ENCODE measurements at places on chromosomes 2 and 18.

- DNase-seq = no peak
These were observed 1.7 kb upstream of the PRKD3 start for GRCh38 chr2:37326285-37326684.

- DNase-seq = no peak
These were observed 96.4 kb downstream of the KYNU start for GRCh38 chr2:142973822-142974207.

- DNase-seq = no peak
These were observed 45.3 kb downstream of the POLE4 start for GRCh38 chr2:75003773-75004172.

GRCh38 chr2:217367464-217367863 lies 507.6 kb upstream of the TNP1 start:
- no peak for DNase-seq

DNA sequence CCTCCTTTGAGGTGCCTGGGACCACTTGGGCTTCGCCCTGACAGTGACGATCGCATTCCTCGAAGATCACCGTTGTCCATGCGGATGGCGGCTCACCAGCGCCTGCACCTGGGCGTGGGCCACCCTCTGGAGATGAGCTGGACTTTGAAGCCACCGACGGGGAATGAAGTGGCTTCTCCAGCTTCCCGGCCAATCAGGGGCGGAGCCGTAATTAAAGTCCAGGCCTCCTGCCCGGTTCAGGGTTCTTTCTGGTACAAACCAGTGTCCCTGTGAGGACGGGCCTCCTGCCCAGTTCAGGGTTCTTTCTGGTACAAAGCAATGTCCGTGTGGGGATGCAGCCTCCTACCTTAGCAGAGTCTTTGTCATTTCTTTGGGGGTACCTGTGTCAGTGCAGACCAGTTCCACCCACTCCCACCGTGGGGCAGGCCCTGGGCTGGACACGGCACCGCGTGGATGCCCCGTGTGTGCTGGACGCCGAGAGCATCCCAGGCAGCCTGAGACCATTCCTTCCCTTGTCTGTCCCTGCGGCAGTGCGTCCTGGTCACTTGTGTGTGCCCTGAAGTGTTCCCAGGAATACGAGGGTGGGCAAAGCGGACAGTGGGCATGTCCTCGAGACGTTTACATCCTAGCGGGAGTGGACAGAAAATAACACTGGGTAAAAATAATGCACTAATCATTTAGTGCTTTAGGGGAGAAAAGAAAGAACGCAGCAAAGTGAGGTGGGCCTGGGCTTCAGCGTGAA lies 55.0 kb downstream of the KCNG2 start:
- DNase-seq = no peak

DNA sequence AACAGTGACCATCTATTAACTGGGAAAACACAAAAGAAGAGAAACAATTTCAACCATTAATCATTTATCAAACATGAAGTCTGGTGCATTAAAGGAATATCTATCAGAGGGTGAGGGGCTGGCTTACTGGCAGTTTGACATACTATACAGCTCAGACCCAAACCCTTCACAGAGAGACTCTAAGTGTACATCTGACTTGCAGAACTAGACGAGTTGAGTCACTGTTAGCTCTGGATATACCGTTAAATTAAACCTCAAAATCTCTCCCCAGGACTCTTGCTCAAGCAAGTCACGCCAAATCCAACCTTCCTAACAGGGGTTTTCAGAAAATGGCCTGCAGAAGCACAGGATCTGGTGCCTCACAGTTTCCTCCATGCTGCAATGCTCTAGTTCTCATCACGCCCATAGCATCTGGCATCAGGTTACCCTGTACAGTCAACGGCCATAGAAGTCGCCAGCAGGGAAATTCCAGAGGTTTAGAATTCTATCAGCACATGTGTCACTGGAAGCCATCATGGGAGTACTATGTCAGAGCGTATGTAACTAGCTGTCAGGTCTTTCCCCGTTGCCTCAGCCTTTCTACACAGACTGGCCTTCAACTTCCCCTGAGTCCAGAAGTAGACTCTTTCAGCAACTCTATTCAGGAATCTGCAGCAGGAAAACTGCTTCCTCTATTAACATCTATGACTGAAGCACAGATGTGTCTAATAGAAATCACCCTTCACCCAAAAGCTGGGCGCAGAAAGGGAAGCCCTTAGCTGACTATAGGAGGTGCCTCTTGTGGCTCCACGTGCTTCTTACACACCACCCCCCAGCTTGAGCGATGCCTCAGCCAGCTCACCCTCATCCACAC lies 9.3 kb downstream of the TGOLN2 start:
- DNase-seq = no peak

DNA sequence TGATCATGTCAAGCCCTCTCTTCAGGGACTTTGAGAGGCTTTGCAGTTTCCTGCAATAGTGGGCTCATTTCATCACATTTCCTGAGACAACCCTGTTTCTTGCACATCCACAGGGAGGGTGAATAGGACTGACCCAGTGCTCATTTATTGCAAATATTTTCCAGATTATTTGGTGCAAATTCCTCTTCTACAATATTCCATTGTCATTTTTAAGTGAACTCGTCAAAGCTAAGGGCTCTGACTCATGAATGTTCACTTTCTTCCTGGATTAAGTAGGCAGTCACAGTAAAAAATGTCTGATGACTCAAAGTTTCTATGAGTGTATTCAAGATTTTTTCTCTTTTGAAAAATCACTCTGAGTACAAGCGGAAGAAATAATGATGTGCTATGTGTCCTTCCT lies 225.5 kb upstream of the GALNT5 start:
- no peak for DNase-seq

- DNase-seq = no peak
These were observed 70.8 kb downstream of the DHRS9 start for GRCh38 chr2:169139993-169140767.

DNA sequence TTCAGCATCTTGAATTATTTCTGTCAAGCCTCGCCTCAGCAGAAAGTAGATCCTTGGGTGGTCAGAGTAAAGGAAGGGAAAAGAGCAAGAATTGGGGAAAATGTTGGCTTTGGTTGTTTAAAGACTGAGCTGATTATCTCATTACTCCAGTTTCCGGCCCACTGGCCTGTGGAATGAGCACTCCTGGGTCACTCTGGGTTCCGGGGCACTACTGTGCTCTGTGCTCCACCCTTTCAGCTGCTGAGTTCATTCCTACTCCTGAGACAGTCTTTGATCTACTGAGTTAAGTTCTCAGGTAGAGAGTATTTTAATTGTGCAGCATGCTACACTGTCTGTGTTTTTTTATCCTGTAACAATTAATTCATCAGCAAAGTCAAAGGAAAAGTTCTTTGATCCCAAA lies 427.7 kb downstream of the CDH2 start:
- no peak for DNase-seq

DNA sequence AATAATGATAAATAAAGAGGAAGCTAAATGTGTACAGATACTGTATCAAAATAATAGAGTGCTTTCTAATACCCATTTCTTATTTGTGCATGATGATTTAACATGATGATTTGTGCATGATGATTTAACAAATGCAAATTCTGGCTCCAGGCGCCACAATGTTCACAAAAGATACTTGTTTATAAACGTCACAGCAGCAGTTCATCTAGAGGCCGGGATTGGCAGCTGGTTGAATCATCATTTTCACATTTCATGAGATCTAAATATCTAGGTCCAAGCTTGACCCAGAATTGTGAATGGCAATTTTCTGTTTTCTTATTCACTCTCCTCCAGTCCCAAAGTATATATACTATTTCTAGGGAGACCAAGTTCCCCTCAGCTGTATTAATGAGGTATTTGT lies 322.0 kb downstream of the SUCLG1 start:
- DNase-seq = no peak

GRCh38 chr2:118046634-118047210 lies 32.9 kb upstream of the CCDC93 start:
- DNase-seq = no peak

GRCh38 chr2:44692821-44693220 lies 248.7 kb upstream of the SIX3 start:
- DNase-seq = no peak

GRCh38 chr2:191148791-191149190 lies 2.0 kb downstream of the STAT4 start:
- no peak for DNase-seq

DNA sequence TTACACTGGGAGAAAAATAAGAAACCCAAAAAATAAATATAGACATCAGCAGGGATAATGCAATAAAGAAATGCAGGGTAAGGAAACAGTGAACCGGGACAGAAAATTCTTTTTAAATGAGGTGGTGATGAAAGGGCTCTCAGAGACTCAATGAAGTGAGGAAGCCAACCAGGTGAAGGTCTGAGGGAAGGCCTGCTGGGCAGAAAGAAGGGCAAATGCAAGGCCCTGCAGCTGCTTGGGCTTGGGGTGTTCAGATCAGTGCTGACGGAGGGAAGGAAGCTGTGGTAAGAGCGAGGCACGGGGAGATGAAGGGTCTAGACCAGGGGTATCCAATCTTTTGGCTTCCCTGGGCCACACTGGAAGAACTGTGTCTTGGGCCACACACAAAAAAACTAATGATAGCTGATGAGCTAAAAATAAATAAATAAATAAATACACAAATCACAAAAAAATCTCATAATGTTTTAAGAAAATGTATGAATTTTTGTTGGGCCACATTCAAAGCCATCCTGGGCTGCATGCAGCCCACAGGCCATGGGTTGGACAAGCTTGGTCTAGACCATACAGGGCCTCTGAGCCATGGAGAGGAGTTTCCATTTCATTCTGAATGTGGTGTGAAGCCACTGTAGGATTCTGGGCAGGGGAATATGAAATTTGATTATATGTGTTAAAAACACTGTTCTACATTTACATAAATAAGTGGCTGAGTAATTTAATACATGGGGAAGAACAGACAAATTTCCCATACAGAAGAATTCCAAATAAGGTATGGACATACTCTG lies 96.3 kb upstream of the DNMT3A start:
- no peak for DNase-seq

- no peak for DNase-seq
These were observed 71.3 kb upstream of the TXNDC2 start for GRCh38 chr18:9814431-9814830.

DNA sequence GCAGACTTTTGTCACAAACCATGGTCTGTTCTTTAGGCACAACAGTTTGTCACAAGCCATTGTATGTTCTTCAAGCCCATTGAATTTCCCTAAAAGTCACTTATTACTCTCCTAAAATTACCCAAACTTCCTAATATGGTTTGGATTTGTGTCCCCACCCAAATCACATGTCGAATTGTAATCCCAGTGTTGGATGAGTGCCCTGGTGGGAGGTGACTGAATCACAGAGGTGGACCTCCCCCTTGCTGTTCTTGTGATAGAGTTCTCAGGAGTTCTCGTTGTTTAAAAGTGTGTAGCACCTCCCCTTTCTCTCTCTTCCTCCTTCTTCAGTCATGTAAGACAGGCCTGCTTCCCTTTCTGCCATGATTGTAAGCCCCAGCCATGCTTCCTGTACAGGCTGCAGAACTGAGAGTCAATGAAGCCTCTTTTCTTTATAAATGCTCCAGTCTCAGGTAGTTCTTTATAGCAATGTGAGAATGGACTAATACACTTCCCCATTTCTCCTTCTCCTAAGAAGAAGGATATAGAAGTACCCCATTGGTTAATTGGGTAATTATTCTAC lies 11.2 kb upstream of the GYPC start:
- DNase-seq = no peak

- DNase-seq = no peak
These were observed 775 bp downstream of the WDR12 start for GRCh38 chr2:202910698-202911097.
